A172 (cell line): ENCODE measurements at places on chromosomes 5 and 9. TPM values are rescaled to one million over a fixed set of nuclear protein-coding genes. Genes with fewer than 3 reads are reported as not detected.

GRCh38 chr5:10445352-10445751 lies 3.7 kb downstream of the ROPN1L start:
- DNase-seq: no peak

DNA sequence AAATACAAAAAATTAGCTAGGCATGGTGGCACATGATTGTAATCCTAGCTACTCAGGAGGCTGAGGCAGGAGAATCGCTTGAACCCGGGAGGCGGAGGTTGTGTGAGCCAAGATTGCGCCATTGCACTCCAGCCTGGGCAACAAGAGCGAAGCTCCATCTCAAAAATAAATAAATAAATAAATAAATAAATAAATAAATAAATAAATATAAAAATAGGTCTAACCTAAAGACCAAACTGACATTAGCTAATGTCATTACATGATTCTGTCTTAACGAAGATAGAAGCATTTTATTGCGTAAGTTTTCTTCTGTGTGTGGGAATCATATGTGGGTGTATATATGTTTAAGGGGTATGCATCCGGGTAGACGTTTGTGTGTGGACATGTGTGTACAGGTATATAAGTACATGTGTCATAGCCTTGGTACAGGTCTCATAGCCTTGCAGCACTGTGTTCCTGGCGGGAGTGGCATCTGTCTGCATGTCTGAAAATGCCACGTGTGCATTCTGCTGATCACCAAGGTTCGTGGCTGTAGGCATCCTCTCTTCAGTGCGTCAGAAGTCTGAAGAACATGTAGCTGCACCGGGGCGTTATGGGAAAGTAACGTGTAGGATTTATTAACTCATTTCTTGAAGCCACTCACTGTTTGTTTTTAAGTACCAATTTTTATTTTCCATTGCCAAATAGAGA lies 298.1 kb downstream of the NR3C1 start:
- DNase-seq: no peak

The WNK2 gene
- not detected in 2 replicates for total RNA-seq

DNA sequence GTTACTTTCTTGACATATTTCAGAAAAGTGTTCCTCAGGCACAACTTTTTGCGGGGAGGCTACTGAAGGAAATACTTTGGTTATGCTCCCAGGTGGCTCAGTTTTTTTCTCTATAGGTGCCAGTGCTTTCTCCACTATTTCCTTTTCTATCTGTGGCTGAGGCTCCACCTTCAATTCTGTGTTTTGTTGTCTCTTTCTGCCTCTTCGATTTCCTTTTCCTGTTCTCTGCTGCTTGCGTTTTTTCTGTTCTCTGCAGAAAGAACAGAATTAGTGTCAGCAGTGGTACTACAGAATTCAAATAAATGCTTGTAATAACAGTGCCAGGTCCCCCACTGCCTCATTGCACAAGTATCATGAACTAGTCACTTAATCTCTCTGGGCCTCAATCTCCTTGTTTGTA lies 7.0 kb downstream of the HEMGN start:
- no peak for DNase-seq

DNA sequence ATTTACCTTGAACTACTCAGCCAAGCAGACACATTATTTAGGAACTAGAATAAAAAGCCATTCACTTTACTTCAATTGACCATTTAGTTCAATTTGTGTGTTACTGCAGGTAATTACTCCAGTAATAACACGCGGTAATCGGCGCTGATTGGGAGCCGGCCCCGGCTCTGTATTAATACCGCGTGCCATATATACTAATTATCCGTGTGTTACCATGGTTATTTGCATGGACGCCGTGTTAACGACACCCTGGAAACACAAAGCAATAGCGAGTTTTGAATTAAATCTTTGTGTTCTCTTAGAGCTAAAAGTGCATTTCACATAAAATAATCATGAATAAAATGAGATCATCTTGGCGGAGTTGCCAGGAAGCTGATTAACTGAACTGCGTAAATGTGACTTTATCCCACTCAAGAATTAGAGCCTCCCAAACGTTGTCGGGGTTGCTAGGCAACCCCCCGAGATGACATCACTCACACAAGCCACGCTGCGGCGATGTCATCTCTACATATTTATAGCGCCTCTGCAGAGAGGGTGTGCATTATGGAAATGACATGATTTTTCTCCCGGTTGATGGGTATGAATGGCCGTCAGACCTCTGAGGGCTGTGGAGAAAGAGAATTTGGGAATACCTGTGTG lies 41.4 kb upstream of the RNU6ATAC start:
- DNase-seq: peak; percentile 37

The ZNF454 gene
- total RNA-seq: not detected in 2 replicates

- no peak for DNase-seq
Measured at GRCh38 chr9:14452539-14452938, 138.6 kb upstream of the NFIB start.

The ABO gene
- total RNA-seq: not detected in 2 replicates

The FBP1 gene
- 0.12 TPM in 1 of 2 replicates, not detected in the other for total RNA-seq

The C8G gene
- not detected in 2 replicates for total RNA-seq

GRCh38 chr5:91224969-91225368 lies 158.1 kb downstream of the ARRDC3 start:
- DNase-seq: no peak

- DNase-seq: no peak
Measured at GRCh38 chr5:152994033-152994680, 496.3 kb upstream of the GRIA1 start.

DNA sequence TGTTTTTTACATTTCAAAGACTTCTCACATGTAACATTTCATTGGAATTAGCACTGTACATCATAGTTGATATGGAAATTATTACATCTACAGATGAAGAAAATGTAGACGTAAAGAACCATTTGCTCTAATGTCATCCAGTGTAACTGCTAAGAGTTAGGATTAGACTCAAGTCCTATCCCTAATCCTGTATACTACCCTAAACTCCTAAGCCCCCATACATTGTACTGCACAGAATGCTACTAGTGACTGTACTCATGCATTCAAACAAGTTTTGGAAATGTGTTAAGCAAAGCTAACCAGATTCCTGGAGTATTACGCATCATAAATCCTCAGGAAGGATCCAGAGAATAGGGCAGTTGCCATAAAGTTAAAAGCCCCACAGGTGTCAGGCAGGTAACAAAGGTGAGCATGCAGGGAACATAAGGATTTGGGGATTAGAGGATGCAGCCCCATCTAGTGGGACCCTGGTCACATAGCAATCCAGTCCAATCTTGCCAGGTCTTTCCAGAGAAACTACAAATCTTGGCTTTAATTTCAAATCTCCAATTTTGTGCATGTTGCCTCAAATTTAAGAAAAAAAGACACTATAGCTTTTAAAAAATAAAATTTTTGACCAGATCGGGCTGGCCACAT lies 32.0 kb downstream of the HAVCR1 start:
- no peak for DNase-seq

The PHAX gene
- total RNA-seq: 137 and 138 TPM in 2 replicates

DNA sequence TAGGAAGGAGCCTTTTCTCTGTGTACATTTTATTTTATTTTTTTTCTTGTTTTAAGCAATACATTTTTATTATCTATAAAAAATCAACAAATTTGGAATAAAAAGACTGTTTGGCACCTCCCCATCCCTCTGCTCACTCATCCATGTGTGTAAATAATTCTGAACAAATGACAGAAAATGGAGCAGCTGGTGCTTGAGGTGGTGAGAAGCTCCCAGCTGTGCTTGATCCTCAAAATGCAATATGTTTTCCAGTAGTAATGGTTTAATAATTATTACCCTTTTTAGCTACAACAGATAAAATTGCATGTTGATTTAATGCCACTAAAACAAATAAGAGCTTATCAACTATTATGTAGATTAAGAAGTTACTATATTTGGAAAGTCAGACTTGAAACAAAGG lies 132.5 kb downstream of the CDH18 start:
- DNase-seq: no peak

- DNase-seq: no peak
Measured at GRCh38 chr5:5383461-5383860, 39.0 kb upstream of the ICE1 start.

The ARHGAP26 gene
- 1.6 and 3.8 TPM in 2 replicates for total RNA-seq

GRCh38 chr5:78778538-78778937 lies 130.0 kb upstream of the LHFPL2 start:
- DNase-seq: peak; percentile 78
